ENCODE measurements at places on chromosomes 3 and 15.

- DNase-seq, result no peak
Measured at GRCh38 chr3:7166460-7166859, 305.5 kb downstream of the GRM7 start.

GRCh38 chr3:128113817-128114794, 9.5 kb downstream of the RUVBL1 start:
- DNase-seq, result no peak

DNA sequence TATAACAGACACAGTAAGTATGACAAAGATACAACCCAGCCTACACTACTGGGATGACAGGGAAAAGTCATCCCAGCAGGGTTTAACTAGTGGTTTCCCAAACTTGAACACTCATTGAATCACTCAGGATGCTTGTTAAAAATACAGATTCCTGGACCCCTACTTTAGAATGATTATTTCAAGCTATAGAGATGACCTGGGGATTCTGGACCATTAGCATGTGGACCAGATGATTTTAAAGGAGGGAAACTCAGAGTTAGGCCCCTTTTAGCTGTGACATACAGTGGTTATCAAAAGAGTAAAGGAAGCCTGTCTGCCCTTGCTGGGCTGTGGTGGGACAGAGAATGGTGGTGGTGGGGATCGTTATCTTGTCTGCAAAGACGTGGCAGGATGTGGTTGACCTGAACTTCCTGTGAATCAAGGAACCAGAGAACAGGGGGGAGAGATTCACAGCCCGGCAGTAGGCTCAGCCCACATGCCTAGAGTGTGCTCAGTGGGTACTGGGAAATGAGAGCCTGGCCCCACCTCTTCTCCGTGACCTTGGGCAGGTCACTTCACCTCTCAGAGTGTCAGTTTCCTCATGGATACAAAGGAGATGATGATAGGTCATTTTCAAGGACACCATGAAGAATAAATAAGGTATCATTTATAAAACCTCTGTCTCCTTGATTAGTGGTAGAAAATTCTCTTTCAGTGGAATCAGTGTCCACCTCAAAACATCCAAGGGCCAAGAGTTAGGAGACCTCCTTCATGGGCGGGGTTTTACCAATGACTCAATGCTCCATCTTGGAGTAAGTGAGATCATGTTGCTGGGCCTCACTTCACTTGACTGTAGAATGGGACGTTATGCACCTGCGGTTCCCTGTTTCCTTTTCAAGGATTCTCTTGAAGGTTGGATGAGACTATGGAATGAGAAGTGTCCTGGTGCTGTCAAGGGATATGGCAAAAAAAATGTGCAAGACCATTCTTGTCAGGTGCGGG, 306.5 kb downstream of the RPLP1 start:
- peak; percentile 37 for DNase-seq

DNA sequence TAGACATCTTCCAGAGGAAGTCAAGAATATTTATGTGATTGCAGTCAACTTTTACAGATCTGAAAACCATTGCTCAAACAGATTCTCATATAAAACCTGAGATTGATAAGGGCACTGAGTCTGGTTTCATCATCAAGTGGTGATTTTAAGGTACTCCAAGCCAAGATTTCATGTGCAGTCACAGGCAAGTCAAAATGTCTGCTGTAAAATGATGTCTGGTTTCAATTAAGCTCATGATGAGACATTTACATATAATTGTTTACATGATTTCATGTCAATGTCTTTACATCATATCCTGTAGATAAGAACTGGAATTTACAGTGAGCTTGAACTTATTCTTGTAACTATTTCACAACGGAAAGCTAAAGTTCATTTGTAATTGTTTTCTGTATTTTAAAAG, 1215.5 kb downstream of the ROBO2 start:
- DNase-seq, result no peak

DNA sequence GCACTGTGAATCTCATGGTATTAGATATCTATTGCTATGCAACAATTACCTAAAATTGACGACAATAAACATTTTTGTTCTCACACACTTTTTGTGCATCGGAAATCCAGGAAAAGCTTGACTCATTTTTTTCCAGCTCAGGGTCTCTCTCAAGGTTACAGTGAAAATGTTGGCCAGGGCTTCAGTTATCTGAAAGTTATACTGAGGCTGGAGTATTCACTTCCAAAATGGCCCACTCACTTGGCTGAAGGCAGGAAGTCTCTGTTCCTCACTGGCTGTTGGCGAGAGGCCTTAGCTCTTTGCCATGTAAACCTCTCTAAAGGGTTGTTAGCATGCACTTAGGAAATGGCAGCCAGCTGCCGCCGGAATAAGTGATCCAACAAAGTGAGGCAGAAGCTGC, 41.4 kb downstream of the OSTN start:
- no peak for DNase-seq

- no peak for DNase-seq
Measured at GRCh38 chr15:101808201-101808600, 3.8 kb upstream of the OR4F15 start.

DNA sequence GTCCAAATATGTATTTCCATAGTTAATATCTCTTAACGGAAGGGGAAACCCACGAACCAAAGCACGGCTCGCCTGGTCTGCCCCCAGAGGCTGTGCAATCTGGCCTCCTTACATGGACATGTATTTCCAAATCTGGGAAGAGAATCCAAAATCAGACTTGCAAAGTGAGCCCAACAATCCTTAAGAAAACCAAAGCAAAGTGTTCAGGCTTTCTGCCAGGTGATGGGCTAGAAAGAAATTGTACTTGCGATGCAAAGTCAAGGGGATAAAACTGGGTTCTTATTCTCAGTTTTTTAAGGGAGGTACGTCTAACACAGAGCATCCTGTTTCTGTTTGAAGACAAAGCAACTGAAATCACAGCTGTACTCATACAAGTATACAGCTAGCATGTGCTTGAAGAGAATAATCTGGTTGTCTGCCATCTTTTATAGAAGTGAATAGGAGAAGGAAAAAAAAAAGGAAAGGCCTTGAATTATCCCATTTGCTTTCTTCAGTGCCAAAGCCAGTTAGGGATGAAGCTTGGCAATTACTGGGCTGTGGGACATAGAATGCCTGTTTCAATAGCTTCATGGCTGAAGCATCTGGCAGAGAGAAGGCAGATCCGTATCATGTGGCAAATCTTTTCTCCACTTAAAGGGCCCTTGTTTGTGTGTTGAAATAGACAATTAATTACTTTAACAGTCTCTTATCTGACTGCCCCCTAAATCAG, 48.4 kb downstream of the LRIG1 start:
- no peak for DNase-seq

DNA sequence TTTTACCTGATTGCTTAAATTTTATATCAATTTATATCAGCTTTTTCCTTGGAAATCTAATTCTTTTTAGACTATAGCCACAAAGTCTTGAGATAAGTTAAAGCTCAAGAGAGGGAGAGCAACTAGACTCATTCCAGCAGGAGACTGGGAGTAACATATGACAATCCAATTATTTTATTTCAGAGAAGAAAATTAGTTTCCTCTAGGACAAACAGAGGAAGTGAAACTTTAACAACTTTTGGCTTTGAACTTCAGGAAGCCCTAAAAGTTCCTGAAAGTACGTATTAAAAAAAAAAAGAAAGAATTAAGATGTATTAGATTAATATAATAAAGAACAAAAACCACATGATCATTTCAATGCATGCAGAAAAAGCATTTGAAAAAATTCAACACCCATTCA, 13.9 kb upstream of the UBE2E2 start:
- DNase-seq, result peak; percentile 32

- DNase-seq, result no peak
Measured at GRCh38 chr3:170499562-170500156, 81.0 kb downstream of the CLDN11 start.

- no peak for DNase-seq
Measured at GRCh38 chr3:4503050-4503449, 9.9 kb downstream of the ITPR1 start.

GRCh38 chr15:97037080-97037479, 706.6 kb downstream of the NR2F2 start:
- DNase-seq, result no peak

DNA sequence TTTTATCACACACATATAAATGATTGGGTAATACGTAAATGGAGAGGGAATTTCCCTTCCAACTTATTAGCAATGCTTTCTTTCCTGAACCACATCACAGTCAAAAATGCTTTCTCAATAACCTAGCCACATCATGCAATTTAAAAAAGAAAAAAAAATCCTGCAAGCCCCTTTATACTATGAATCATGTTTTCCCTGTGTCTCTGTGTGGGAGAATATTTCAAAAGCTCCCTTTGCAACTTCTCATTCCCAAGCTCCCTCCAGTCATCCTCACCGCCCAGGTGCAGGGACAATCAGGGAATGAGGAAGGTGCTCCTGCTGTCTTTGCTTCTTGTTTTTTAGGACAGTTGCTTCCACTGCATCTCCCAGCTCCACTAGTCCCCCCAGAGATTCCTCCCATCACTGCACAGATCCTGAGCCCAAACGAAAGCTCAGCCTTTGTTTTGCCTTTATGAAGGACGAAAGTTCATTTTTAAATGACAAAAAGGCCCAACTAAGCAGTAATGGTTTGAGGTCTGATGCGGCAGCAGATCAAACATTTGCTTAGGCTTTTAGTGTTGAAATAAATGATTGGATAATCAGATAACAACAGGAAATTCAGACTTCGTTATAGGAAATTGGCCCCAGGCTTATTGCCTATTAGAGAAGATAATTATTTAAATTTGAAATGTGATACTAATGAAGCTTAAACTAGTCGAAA, 47.8 kb upstream of the ADGRG7 start:
- peak; percentile 89 for DNase-seq

DNA sequence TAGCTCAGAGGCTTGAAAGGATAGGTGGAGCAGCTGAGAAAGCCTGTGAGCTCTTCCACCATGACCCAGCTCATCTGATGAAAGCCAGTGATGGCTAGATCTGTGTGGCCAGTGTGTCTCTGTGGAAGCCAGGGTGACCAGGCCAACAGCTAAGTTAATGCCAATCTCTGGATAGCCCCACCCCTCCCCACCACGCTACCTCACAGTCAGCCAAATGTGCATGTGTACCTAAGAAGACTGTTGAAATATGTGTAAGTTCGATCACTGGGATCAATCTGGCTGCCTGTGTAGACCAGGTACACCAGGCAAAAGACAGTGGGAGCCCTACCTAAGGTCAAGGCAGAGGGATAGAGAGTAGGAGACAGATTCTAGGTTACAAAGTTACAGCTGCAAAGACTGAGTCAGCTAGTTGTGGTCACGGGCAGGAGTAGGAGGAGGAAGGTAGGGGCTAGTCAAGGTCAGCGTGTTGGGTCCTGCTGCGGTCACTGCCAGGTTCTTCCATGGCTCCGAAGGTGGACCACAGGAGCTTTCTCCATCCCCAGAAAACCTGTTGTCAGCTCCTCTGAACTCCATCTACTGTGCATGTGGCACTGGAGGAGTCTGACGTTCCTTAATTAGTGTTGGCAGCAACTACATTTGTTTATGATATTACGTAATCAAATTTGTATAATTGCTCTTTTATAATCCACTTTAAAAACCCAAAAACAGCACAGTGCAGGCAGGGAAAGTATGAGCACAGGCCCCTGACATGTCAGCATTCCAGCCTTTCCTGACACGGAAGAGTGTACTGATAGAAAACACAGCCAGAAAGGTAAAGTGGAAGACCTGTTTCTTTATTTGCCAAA, 318.0 kb downstream of the CLSTN2 start:
- no peak for DNase-seq

DNA sequence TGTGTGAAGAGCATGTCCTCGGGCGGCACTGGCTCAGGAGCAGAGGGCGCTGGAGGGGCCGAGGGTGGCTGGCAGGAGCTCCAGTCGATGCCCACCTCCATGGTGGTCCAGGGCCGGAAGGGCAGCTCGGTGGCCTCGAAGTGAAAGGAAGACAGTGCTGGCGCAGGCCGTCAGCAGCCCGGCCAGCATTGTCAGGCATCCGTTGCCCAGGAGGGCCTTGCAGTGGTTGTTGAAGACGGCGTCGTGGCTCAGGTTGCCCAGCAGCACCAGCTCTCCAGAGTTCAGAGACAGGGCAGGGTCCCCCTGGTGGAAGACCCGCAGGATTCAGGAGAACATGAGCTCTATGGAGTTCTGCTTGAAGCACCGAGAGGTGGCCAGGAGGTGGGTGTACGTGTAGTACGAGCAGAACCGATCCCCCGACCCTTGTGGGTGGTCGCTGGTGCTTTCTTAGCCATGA, 16.5 kb upstream of the SIAH2 start:
- DNase-seq, result no peak

DNA sequence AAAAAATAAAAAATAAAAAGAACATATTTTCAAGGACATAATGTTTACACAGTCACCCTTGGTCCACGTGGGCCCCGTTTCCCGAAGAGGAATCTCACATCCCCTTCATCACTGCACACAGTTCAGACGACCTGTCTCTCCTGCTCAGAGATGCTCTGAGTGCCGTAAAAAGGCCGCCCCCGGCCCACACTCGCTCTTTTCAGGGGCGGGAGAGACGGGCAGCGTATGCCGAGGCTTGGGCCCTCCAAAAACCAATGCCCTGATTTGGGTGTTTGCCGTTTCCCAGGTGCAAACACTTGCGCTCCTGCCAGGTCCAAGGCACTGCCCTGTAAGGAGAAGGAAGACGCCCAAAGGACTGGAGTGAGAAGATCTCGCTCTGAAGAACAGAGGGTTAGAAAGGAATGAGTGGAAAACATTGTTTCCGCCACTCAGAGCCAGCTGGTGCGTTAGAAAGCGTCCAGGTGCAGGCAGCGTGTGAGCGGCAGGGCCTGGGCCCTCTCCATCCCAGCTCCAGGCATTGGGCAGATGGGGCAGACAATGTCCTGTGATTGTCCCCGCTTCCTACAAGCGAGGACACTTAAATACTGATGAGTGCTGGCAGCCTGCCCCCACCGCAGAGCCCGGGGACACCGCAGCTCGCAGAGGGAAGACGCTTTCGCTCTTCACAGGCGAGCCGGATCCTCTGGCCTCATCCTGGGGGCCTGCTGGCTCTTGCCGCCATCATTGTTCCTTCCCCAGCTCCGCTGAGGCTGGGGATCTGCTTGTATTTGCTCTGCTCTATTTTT, 53.2 kb downstream of the NIPA2 start:
- DNase-seq, result no peak

DNA sequence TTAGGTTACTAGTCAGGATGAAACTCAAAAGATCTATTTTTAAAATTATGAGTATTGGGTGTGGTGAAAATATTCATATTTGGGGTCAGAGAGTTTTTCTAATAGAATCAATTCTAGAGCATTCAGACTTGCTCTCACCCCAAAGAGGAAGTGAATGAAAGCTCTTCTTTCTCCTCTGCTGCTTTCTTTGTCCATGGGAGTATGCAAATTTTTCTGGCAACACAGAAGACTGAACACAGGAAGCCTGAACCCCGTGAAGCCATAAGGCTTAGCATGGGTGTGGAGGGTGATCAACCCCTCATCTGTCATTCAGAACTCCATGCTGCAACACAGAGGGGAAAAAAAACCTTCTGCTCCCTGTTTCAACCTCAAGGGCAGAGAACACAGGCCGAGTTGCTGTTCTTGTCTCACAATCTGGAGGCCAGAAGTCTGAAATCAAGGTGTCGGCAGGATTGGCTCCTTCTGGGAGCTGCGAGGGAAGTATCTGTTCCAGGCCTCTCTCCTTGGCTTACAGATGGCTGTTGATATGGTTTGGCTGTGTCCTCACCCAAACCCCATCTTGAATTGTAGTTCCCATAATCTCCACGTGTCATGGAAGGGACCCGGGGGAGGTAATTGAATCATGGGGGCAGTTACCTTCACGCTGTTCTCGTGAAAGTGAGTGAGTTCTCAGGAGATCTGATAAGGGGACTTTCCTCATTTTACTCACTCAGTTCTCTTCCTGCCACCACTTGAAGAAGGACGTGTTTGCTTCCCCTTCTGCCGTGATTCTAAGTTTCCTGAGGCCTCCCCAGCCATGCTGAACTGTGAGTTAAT, 33.7 kb upstream of the CD47 start:
- peak; percentile 93 for DNase-seq
